ENCODE measurements at places on chromosomes 6 and 20. TPM values are rescaled to one million over a fixed set of nuclear protein-coding genes. Genes with fewer than 3 reads are reported as not detected.

Gene BPIFB1
- not detected for total RNA-seq

Gene DACT2
- total RNA-seq: 0.43 TPM

Gene IMPG1
- not detected for total RNA-seq

Gene OLIG3
- total RNA-seq: 0.14 TPM

Gene HLA-DQA2
- not detected for total RNA-seq

Gene MYBL2
- total RNA-seq: 124 TPM

Gene VSTM2L
- 9.3 TPM for total RNA-seq

GRCh38 chr6:149062653-149063348 is 254.7 kb upstream of the TAB2 start:
- DNase-seq: no peak

- no peak for DNase-seq
Measured at GRCh38 chr6:162941128-162941527, 213.4 kb downstream of the PACRG start.

DNA sequence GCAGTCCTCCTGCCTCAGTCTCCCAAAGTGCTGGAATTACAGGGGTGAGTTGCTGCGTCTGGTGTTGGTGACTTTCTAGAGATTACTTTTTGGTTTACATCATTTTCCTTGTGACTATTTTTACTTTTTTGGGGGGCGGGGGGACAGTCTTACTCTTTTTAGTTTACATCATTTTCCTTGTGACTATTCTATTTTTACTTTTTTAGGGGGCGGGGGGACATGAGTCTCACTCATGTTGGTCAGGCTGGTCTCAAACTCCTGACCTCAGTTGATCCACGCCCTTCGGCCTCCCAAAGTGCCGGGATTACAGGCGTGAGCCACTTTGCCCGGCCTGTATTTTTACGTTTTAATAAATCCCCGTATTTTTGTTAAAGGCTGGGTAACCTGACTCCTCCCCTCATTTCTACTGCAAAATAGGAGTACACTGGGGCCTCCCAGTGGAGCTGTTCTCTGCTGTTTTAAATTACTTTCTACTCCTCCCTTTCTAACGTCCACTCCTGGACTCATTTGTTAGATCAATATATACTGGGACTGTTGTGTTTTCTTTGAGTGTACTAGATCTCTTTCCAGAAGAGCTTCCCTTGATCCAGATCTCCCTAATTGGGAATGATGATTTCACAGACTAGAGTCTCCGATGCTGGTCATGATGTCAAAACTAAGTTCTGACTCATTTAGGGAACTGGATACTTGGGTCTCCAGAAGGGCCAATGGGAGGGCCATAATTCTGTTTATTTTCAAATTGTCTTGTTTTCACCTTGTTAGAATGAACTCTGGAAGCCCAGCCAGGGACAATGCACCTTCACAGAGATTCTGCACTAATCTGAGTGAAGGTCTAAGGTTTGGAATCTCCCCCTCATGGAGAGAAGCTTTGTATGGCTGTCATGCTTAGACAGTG is 9.2 kb downstream of the HSPA1B start:
- DNase-seq: no peak

GRCh38 chr6:148803979-148804378 is 57.1 kb downstream of the UST start:
- DNase-seq: no peak

DNA sequence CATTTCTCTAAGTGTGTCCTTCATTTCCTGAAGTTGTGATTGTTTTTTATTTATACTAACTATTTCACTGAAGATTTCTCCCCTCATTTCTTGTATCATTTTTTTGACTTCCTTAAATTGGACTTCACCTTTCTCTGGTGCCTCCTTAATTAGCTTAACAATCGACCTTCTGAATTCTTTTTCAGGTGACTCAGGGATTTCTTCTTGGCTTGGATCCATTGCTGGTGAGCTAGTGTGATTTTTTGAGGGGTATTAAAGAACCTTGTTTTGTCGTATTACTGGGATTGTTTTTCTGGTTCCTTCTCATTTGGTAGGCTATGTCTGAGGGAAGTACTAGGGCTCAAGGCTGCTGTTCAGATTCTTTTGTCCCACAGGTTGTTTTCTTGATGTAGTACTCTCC is 92.8 kb downstream of the ESR1 start:
- DNase-seq: no peak

DNA sequence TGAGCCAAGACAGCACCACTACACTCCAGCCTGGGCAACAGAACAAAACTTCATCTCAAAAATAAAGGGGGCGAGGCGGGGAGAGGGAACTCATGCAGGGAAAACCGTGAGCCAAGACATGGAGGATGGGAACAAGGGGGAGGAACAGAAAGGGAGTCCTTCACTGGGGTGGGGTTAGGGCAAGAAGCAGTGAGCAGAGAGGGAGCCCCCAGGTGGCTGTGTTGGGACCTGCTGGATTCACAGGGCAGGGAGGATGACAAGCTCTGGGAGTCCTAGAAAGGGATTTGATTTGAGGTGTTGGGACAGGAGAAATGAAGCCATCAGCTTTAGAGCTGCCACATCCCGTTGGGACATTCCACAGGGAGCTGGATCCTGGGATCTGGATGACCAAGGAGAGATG is 90.6 kb upstream of the TOP1 start:
- no peak for DNase-seq

DNA sequence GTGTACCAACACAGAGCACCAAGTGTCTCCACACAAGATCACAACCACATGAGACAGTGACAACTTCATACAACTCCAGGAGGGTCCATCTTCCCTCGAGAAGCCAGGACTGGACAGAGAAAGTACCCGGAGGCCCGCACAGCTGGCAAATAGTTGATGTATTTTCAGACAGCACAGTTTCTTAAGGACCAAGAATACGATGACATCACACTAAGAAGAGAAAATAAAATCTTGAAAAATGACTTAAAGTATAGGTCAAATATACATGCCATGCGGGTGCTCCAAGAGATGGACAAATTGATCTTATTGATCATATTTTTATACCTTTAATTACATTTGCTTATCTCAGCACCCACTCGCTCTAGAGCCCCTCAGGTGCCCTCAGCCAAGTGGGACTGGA is 145.5 kb downstream of the RNASET2 start:
- DNase-seq: no peak

DNA sequence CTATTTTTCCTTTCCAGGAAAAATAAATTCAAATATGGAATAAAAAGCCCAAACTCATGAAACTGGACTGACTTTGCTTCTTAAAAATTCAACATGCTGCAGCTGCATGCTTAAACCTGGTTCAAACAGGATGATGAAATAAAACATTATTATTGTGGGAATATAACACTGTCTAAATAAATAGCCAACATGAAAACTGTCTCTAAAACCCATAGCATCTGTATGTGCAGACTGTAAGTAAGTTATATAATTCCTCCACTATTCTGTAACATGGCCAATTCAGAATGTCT is 30.4 kb upstream of the AHI1 start:
- no peak for DNase-seq

DNA sequence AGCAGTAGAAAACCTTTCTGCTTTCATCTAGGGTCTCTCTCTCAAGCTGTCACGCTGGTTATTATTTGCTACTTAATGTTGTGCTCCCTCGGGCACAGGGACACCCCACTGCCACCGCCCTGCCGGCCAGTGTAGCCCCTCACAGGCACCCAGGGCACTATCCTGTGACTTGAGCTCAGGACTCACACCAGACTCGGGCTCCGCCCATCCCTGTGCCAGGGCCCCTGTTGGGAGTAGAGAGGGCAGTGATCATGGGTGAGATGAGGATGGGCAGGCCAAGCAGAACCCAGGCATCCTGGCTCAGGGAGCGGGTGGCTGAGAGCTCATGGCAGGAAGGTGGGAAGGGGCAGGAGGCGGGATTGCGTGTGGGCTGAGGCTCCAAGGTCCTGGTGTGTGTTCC is 371.9 kb downstream of the ZFAND3 start:
- DNase-seq: no peak

GRCh38 chr6:65566117-65566516 is 140.9 kb downstream of the EYS start:
- DNase-seq: no peak

DNA sequence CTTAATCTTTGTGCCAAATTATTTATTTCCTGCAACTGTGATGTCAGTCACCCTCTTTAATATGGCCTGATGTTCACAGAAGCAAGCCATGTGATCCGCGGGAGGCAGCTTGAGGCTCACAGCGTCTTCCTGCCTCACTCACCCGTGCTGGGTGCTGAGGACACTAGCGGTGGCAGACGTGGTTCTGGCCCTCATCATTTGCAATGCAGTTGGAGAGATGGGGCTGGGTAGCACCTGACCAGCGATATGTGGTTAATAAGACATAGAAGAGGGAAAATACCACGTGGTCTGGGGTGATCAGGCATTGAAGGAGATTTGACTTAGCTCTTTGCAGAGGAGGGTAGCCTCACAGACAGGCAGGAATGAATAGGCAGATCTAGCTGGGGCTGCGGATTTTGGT is 264.7 kb downstream of the TMEM242 start:
- no peak for DNase-seq

GRCh38 chr6:31771992-31772358 is 5.2 kb downstream of the VWA7 start:
- DNase-seq: no peak

DNA sequence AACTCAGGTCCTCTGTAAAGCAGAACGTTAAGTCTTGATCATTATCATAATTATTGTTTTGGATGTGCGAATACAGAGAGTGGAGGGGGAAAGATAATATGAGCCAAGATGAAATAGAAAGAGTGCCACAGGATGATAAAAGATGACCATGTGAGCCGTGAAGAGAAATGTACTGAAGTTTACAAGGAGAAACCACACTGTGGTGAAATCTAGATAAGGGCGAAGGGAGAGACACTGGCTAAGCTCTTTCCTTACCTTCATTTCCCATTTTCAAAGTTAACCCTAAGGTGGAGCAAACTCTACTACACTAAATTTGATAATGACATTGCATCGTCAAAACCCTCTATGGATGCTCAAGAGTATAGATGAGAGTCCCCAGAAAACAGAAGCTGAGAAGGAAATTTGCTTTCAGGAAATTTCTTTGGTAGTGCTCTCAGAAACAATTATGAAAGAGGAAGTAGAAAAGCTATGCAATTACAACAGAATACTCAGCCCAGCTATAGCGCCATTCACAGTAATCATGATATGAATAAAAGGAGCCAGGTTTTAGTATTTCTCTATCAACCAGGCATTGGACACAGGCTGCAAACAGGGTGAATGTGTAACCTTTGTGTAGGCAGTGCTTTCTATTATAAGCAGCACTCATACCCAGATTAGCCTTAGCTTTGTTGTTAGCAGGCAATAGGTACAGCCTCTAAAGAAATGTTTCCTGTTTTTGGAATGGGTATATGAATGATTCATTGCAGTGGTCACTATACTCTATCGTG is 1080.7 kb downstream of the GRIK2 start:
- no peak for DNase-seq

- no peak for DNase-seq
Measured at GRCh38 chr6:118252474-118252873, 295.6 kb upstream of the PLN start.

DNA sequence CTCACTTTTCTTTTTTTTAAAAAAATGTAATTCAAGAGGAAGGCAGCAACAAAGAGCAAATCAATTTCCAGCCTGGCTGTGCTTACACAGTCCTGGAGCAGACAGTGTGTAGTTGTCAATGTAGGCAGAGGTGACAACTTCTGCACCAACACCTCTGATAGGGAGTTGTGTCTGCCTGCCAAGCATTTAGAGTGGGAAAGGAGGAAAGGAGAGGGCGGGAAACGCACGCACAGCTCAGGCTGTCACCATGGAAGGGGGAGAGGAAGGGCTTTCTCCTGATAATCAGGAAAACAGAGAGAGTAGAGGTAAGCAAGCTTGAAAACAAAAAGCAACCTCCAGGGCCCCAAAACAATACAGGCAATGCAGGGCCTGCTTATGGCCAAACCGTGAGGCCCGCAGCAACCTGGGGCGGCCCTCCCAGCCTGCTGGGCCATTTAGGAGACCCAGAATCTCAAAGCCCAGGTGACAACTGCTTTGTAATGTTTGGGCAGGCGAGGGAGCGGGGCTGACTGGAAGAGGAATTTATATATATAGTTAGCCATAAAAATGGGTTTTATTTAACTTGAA is 41.5 kb upstream of the GFOD1 start:
- no peak for DNase-seq

GRCh38 chr20:37313546-37314091 is 24.2 kb downstream of the MANBAL start:
- DNase-seq: no peak

GRCh38 chr6:89694428-89694827 is 55.9 kb upstream of the LYRM2 start:
- DNase-seq: no peak

GRCh38 chr20:21099751-21100577 is 6.2 kb downstream of the LINC00237 start:
- peak; percentile 41 for DNase-seq

DNA sequence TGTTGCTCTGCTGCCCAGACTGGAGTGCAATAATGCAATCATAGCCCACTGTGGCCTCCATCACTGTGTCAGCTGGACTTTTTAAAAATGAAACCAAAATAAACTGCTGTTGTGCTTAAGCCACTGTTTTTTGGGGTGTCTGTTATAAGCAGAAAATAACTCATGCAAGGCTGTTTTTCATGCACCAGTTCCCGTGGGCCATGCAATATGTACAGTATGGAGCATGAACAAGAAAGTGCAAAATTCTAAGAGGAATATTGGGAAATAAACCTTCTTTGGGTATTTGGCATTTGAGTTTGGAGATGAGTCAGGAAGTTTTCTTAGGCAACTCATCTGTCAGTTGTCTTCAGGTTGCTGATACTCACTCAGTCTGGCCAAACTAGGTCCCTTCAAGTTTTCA is 14.9 kb upstream of the ZFAND3 start:
- no peak for DNase-seq

DNA sequence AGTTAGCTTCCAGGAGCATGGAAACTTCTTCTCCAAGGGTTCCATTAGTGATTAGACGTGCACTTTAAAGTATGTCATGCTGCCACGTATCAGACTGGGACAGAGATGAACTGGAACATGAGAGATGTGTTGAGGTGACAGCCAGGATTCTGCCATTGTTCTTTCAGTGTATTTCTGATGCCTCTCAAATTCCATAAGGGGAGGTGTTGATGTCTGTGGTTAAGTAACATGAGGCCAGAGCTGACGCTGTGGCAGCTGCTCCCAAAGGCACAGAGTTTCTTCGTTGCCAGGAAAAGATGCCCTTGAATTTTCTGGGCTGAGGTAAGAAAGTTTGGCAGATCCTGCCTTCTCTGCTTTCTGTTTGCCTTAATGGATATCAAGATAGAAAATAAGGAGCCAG is 63.5 kb downstream of the TRMT6 start:
- no peak for DNase-seq

DNA sequence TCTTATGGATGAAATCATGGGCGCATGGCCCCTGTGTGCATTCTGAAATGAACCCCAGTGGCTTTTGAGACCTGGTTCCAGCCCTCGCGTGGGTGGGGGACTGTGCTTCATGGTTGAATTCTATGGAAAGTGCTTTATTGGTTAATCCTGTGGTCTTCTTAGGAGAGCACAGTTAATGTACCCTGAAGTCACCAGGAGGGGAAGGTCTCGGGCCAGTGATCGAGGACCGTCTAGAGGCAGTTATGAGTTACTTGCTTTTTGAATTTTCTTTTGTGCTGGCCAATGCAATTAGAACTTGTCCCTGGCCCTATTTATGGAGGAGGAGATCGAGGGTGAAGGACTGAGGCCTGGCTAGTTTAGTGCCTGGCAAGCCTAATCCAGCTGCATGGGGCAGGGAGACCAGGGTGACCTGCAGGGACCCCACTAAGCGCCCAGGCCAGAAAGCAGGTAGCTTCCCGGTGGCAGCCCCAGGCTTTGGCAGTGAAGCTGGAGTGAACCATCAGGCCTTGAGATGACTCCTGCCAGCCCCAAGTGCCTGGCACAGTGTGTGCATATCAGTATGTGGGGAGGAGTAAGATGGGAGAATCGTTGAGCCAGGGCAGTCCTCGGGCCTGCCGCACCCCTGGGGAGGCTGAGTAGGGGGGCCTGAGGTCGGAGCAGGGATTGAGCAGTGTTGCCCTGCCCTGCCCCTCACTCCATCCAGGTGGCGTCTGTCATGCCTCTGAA is 144.6 kb upstream of the RNF24 start:
- DNase-seq: no peak
